ENCODE measurements at places on chromosomes 4 and X.

DNA sequence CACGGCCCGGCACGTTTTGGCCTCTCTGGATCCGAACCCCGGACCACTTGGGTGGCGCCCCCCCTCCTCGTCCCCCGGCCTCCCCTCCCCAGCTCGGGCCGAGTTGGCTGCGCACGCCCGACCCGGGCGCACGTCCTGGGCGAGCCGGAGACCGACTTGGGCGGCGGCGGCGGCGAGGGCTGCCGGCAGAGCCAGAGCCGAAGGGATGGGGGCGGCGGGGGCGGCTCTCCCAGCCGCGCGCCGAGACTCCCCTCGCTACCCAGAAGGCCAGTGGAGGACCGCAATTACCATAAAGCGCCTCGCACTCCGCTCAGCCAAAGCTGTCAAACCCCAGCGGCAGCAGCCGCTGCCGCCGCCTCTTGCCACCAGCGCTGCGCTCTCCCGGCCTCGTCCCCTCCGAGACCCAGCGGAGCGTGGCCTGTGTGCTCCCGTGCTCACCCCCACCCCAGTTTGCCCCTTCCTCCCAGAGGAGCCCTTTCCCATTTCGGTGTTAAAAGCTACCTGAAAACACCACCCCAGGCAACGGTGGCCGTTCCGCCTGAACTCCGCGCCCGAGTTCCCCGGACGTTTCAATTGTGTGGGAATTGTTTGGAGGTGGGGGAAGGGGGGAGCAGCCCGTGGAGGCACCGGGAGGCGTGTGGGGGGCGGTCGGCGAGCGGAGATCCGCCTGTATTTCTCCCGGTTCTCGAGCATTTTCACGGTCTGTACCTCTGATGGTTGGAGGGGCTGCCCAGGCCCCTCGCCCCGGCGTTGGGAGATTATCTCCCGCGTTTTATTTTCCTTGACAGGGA is 701 bp upstream of the BCOR start:
- peak; percentile 63 for DNase-seq

GRCh38 chr4:163540977-163541376 is 46.5 kb downstream of the TMA16 start:
- no peak for DNase-seq

GRCh38 chr4:177408023-177408422 is 34.2 kb downstream of the AGA start:
- no peak for DNase-seq

DNA sequence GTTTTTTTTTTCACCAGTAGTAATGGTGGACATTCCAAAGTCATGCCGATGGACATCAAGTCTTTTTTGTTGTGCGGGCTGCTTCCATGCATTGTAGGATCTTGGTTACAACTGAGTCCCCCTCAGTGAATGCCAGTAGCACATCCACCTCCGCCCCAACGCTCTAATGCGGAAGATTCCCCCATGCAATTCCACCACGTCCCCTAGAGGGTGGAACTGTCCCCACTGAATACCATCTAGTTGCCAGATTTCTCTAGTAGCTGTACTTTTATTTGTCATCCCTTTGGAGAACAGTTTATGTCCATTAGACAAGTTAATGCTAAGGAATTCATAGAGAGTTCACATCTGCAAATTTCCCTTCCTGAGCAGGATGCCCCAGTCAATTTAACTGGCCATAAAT is 6.7 kb downstream of the SHISA3 start:
- DNase-seq, result no peak

- DNase-seq, result no peak
Measured at GRCh38 chr4:54581807-54582206, 76.0 kb upstream of the KIT start.

DNA sequence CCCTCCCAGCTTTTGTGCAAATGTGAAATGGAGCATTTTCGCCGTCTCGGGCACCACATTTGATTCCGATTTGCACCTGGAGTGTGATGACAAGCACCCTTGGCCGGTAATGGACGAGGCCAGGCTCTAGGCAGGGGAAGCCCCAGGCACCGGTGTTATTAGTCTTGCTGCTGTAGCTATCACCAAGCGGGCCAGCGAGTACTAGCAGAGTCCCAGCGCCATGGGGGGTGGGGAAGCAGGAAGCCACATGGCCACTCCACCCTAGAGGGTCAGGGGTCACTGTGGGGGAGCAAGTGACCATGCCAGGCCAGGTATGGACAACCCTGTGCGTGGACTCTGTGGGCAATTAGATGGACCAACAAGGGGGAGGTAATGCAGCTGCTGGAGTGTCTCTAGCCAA is 88.8 kb downstream of the CPZ start:
- DNase-seq, result no peak

DNA sequence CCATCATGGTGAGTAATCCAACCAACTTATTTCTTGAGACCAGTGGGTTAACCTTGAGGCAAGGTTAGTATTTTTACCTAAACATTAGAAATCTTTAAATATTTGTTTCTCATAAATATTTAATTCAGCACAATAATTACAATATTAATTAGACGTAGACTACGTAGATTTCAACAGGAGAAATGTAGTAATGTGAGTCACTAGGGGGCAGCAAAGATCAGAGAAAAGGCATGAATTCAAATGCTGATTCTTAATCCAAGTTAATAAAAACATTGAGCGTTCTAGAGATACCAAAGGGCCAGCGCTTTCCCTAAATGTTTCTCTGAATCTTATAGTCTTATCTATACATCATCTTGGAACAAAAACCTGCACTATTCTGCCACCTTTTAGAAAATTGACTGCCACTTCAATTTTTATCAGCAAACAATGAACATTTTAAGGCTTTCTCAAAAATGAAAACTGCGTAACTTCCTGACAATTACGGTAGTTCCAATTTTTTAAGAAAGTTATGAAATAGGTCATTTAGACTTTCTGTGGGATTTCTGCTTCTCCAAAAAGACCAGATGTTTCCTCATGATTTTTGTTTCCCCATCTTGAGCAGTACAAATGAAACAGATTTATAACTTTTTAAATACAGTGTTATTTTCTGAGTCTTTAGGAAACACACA is 180.7 kb downstream of the GASK1B start:
- no peak for DNase-seq

- DNase-seq, result no peak
Measured at GRCh38 chr4:74900862-74901261, 32.1 kb upstream of the PARM1 start.

DNA sequence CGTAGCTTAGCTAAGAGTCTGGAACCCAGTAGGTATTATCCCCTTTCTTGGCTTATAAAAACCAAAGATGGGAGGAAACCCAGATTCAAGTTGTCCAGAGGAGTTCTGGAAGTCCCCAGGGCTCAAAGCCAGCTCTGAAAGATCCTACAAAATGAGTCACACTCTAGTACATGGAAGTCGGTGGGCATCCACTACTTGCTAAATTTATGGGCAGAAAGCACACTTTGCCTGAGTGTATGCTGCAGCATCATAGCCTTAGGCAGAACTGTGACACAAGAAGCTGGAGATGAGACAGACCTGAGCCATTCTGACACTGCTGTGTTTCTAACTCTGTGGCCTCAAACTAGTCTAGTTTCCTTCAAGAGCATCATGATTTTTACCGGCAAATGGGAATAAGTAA is 429.3 kb downstream of the AFF2 start:
- no peak for DNase-seq

DNA sequence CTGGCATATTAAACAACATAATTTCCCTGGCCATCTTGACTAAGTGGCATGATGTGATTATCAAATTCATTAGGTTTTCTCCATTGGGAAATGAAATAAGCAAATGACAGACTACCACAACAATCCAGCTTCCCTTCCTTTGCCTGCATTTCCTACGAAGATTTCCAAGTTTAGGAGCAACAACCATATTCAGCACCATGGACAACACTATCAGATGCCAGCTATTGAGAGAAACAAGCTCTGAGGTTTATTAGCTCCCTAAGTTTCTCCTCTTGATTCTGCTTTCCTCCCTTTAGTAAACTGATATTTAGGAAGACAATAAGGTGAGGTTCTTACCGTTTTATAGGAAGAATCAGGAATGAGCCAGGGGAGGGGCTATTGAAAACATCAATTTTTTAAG is 36.2 kb downstream of the DCX start:
- DNase-seq, result no peak

GRCh38 chr4:177182166-177182565 is 127.5 kb upstream of the NEIL3 start:
- no peak for DNase-seq

- no peak for DNase-seq
Measured at GRCh38 chr4:148025981-148026380, 294.1 kb downstream of the ARHGAP10 start.

- no peak for DNase-seq
Measured at GRCh38 chrX:115093191-115093590, 75.8 kb upstream of the IL13RA2 start.

GRCh38 chr4:6331018-6331417 is 61.4 kb downstream of the WFS1 start:
- DNase-seq, result no peak

DNA sequence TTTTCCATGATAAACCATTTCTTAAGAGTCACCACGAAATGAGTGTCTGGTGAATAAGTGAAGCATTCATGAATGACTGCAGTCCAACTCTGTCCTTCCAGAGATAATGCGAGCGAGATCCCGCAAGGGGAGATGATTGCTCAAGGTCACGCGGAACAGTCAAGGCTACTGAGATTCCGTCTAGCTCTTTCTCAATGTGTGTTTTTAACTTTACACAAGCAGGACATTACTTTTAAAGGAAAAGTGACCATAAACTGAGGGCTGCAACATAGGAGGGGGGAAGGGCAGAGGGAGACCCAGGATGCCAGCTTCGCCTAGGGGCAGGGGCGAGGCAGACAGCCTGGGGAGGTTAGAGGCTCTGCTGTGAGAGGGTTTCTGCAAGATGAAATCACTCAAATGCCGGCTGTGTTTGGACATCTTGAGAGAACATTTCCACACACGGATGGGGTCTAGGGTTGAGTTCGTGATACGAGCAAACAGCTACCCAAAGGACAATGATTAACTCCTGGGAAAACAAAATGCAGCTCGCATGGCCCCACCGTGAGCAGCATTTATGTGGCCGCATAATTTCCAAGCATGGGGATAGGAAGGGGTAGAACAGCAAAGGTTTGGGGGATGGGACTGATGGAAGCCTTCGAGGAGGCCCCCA is 23.8 kb upstream of the CCNQ start:
- DNase-seq, result no peak

GRCh38 chr4:153506341-153507309 is 40.5 kb downstream of the TMEM131L start:
- no peak for DNase-seq

DNA sequence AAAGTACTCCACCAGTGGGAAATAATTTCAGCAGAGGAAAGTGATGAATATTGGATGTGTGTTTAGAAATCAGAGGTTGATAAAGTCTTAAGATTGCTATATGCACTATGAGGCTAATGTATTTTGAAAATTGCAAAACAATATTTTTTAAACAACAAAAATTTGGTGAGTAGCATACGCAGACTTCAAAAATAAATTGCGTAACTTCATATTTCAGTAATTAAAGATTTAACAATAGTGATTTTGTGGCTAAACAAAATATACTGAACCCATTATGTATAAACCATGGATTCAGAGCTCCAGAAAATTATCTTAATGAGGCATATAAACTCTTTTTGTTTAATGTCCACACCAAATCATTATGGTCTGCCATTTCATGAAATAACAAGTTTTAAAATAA is 3.3 kb upstream of the TAPT1 start:
- no peak for DNase-seq

GRCh38 chr4:56134266-56134665 is 185.5 kb downstream of the CEP135 start:
- DNase-seq, result no peak

DNA sequence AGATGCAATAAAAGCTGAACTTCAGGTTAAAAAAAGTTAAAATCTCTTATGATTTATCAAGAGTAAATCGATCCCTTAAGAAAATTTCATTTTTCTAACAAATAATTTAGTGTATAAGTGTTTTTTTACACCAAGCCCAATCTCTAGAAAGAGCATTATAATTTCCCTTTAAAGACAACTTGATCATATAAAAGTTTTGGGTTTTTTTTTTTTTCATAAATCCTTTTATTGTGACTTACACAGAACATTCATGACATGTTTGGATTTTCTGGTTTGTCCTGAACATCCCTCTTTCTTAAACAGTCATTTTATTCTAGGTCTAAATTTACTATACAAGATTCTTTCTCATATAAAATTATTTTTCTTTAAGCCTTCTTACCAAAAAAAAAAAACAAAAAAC is 6.5 kb downstream of the ZNF721 start:
- DNase-seq, result no peak

GRCh38 chrX:9611436-9612145 is 146.7 kb downstream of the TBL1X start:
- no peak for DNase-seq

- DNase-seq, result no peak
Measured at GRCh38 chr4:15291122-15291521, 136.7 kb upstream of the C1QTNF7 start.

GRCh38 chr4:19803406-19803805 is 448.3 kb upstream of the SLIT2 start:
- no peak for DNase-seq

- no peak for DNase-seq
Measured at GRCh38 chr4:94724016-94724790, 33.6 kb upstream of the BMPR1B start.

- DNase-seq, result no peak
Measured at GRCh38 chrX:2484256-2484655, 16.5 kb downstream of the DHRSX start.

DNA sequence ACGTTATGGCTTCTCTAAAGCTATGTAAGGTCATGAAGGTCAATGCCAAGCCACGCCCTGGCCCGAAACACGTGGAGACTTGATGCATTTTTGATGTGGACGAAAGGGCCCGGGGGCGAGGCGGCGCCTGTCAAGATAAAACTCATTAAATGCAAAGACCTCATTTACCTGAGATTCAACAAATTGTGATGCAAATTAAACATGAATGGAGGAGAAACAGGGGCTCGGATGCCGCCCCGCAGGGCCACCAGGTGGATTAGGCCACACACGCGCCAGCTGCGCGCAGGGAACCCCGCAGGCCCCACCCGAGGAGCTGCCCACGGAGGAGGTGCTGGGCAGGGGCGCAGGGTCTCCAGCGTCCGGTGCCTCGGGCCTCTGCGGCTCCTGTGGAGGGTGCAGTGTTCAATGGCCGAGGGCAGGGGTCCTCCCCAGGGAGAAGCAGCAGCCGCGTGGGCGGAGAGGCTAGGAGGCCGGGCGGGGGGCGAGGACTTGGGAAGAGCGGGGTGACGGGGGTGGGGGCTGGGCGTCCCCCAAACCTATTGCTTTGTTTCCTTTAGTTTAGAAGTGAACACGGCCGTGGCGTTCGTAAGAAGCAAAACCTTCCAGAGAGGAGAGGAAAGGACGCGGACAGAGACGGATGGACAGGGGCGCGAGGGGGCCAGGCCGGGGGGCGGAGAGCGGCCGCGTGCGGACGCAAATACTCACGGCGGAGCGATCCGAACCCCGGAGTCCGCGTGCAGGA is 40.4 kb downstream of the CPLX1 start:
- DNase-seq, result no peak

- no peak for DNase-seq
Measured at GRCh38 chr4:174763454-174764104, 65.5 kb downstream of the GLRA3 start.

DNA sequence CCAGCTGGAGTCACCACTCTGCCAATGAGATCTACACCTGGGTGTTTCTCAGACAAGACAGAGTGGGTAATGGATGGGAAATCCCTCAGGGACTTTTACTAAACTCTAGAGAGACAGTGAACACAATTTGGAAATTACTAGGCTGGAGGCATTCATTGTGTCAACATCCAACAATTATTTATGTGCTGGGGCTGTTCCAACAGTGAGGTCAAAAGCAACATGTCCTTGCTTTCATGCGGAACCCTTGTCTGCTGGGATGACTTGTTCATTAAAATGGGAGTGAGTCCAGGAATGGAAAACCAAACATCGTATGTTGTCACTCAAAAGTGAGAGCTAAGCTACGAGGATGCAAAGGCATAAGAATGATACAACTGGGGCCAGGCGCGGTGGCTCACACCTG is 54.0 kb downstream of the DRD5 start:
- DNase-seq, result no peak

Data from naive thymus-derived CD8-positive, alpha-beta T cell (primary cell).